CD4-positive, CD25-positive, alpha-beta regulatory T cell (primary cell): ENCODE measurements at places on chromosomes 12 and 14. TPM values are rescaled to one million over a fixed set of nuclear protein-coding genes. Genes with fewer than 3 reads are reported as not detected.

DNA sequence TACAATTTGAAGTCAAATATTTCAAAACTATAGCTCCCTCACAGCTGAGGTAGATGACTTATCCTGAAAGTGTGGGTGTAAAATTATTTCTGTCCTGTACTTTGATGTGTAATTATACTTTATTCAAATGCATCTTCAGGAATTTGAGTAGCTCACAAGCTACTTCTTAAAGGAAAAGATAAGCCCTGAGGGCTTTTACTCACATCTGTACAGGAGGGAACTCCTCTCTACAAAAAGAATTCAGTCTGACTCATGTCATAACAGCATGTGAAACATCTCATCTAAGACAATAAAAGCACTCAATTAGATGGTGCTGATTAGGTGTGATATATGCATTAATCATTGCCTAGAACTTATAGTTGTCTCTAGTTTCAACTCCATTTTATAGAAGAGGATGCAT is 452.0 kb downstream of the PRKD1 start:
- no peaks in the 10 kb centered on the region for H3K36me3 ChIP-seq
- no peak overlapping the region for H3K27ac ChIP-seq
- DNase-seq: no peak

Gene SLC4A8
- polyA plus RNA-seq: 0.57 TPM

Gene TC2N
- polyA plus RNA-seq: 98.5 TPM

Gene CCDC38
- polyA plus RNA-seq: not detected

DNA sequence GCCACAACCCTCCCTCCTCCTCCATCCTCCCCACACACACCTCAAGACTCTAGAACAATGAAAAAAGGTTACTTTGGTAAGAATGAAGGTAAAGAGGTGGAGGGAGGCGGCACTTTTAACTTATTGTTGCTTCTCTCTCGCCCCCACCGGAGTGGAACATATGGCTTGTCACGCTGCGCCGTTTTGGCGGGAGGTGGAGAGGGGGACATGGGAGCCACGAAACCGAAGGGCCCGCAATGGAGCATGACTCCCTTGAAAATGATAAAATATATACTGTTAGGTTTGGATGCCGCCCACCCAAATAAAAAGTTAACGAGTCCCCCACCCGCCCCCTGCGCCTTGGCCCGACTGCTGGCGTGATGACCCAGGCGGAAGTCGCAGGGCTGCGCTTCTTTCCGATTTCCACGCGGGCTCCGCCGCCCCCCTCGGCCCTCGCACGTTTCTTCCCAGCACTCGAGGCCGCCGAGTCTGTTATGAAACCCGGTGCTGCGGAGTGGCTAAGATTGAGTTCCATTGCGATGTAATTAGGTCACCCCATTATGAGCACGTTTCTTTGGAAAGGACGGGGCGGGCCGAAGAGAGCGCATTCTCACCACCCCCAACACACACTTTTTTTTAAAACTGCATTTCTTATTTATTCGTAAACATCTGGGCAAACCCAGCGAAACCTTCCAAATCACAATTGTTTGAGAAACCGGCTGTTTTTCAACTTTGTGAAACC is 1.4 kb upstream of the ZFP36L1 start:
- H3K4me3 ChIP-seq: peak overlapping the region; percentile 94
- H3K27me3 ChIP-seq: no peaks in the 10 kb centered on the region
- H3K4me1 ChIP-seq: peaks cover 38% of the 10 kb centered on the region

Gene GALNT9
- 0.64 TPM for polyA plus RNA-seq

- H3K36me3 ChIP-seq: no peaks in the 10 kb centered on the region
- DNase-seq: no peak
- H3K4me3 ChIP-seq: no peak overlapping the region
- H3K27ac ChIP-seq: no peak overlapping the region
These were observed 498.4 kb downstream of the PCNX1 start for GRCh38 chr14:71405676-71406075.

DNA sequence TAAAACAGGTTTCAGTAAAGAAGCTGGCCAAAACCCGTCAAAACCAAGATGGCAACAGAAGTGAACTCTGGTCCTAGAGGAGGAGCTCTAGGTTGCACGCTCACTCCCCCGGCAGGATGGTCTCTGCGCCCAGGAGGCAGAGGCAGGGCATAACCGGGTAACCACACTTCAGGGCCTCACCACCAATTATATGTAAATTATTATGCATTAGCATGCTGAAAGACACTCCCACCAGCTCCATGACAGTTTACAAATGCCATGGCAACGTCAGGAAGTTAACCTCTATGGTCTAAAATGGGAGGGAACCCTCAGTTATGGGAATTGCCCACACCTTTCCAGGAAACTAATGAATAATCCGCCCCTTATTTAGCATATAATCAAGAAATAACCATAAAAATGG is 20.1 kb upstream of the SLC6A12 start:
- H3K36me3 ChIP-seq: no peaks in the 10 kb centered on the region
- no peak overlapping the region for H3K4me3 ChIP-seq
- no peak for DNase-seq

- H3K36me3 ChIP-seq: no peaks in the 10 kb centered on the region
- peak overlapping the region; percentile 63 for H3K4me3 ChIP-seq
- no peak overlapping the region for H3K27ac ChIP-seq
- DNase-seq: no peak
- H3K27me3 ChIP-seq: peaks cover 2% of the 10 kb centered on the region
- H3K4me1 ChIP-seq: peaks cover 10% of the 10 kb centered on the region
These were observed 949 bp upstream of the KIF21A start for GRCh38 chr12:39443929-39444209.

DNA sequence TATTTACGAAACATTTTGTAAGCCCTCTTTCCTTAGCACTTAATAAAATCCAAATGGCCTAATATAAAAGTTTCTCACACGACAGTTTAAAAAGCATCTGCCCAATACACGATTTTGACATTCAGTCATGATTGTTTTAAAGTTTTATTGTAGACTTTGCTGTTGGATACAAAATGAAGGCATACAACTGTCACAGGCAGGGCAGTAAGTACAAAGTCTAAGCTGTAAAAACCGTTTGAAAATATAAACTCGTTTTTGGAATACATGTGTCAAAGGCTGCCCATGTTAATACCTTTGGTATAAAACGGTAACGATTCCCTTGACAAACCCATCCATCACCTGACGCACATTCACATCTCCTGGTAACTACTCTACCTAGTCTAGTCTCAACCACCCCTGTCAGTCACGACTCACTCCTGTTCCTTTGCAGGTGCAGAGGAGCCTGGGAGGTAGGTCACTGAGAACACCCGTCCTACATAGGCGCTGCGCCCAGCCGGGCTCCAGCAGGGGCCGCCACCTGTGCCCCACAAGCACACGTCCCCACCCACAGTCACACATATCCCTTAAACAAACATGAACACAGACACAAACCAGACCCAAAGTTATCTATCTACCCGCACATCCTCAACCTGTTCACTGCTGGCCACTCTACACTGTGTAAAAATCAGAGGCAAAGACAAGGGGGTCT is 27.1 kb downstream of the KCTD10 start:
- DNase-seq: no peak
- H3K27me3 ChIP-seq: no peaks in the 10 kb centered on the region
- H3K36me3 ChIP-seq: peaks cover 80% of the 10 kb centered on the region

Gene GNB3
- not detected for polyA plus RNA-seq

Gene NRIP2
- 0.77 TPM for polyA plus RNA-seq

Gene ACTN1
- polyA plus RNA-seq: 70.2 TPM

DNA sequence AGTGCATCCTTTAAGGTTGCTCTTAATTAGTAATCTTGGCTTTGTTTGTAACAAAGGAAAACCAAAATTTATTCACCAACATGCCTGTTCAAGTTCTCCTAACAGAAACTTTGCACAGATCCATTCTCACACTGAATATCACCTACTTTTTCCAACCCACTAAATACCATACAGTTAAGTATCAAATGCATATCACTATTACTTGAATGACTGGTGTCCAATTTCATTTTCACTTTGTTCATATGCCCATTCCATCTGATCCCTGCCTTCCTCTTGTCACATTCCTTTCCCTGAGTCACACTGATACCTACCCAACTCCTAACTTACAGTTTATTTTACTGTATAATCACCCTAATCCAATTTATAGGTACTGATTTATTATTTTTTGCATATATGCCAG is 286.4 kb downstream of the NELL2 start:
- no peaks in the 10 kb centered on the region for H3K27me3 ChIP-seq
- no peaks in the 10 kb centered on the region for H3K4me1 ChIP-seq
- no peak for DNase-seq

DNA sequence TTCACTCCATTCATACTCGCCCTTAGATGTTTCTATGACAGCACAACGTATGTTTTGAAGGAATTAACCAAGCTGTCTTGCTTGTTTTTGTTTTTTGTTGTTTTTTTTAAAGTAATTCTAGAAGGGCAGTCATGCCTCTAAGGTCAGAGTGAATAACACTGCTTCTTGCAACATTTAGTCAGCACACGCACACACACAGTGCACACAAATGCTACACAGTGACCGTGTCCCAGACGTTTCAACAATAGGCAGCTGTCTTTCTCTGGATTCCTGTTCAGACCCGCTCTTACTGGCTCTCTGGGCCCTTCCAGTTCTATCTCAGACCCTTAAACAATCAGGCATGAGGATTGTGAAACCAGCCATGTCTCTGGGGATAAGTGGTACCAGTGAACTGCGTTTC is 351.0 kb upstream of the FKBP4 start:
- no peaks in the 10 kb centered on the region for H3K4me1 ChIP-seq
- DNase-seq: no peak
- H3K4me3 ChIP-seq: no peak overlapping the region

Gene IPO8
- polyA plus RNA-seq: 15.2 TPM

DNA sequence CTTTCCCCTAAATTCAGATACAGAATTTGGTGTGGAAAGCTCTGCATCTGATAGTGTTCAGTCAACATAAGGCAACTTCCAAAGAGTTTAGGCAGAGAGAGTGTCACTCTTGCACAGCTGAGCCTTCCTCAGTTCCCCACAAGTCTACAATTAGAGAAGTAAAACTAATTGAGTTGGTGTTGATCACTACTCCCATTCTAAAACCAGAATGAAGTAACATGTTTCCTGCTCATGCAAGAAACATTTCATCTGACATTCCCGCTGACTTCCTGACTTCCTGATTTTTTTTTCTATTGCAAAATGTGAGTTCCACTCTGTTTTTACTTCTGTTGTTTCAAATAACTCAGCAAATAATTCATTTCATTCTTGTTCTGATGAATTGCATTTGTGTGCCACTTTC is 271.0 kb downstream of the ALG10B start:
- DNase-seq: no peak
- no peak overlapping the region for H3K4me3 ChIP-seq
- H3K27me3 ChIP-seq: no peaks in the 10 kb centered on the region
- no peaks in the 10 kb centered on the region for H3K36me3 ChIP-seq
- no peaks in the 10 kb centered on the region for H3K4me1 ChIP-seq

Gene AMIGO2
- 9.0 TPM for polyA plus RNA-seq

Gene RERG
- polyA plus RNA-seq: not detected
